Neural cell (in vitro differentiated cells): ENCODE measurements at places on chromosomes 2 and 18. TPM values are rescaled to one million over a fixed set of nuclear protein-coding genes. Genes with fewer than 3 reads are reported as not detected.

Gene ACMSD
- not detected in 2 replicates for polyA plus RNA-seq

Gene IL36A
- polyA plus RNA-seq, result not detected in 2 replicates

Gene CHN1
- polyA plus RNA-seq, result 133 and 134 TPM in 2 replicates

Gene ING5
- polyA plus RNA-seq, result 22.8 and 33.9 TPM in 2 replicates

Gene CFAP65
- 1.1 and 1.7 TPM in 2 replicates for polyA plus RNA-seq

Gene C2orf80
- polyA plus RNA-seq, result 68.0 and 71.5 TPM in 2 replicates

Gene CD8B2
- not detected in 2 replicates for polyA plus RNA-seq

Gene SLC40A1
- polyA plus RNA-seq, result 12.6 and 12.8 TPM in 2 replicates

Gene HOXD9
- not detected in 2 replicates for polyA plus RNA-seq

Gene CYB5A
- 31.1 and 35.4 TPM in 2 replicates for polyA plus RNA-seq

Gene UNC80
- polyA plus RNA-seq, result 10.4 and 12.1 TPM in 2 replicates

Gene HNMT
- polyA plus RNA-seq, result 0.40 TPM in 1 of 2 replicates, not detected in the other

Gene KATNAL2
- 1.4 and 2.1 TPM in 2 replicates for polyA plus RNA-seq

Gene TRAPPC8
- polyA plus RNA-seq, result 57.8 and 60.2 TPM in 2 replicates

Gene SERPINB12
- not detected in 2 replicates for polyA plus RNA-seq

Gene SPOPL
- polyA plus RNA-seq, result 16.4 and 19.4 TPM in 2 replicates

Gene IL1F10
- not detected in 2 replicates for polyA plus RNA-seq

Gene FKBP1B
- polyA plus RNA-seq, result 154 and 183 TPM in 2 replicates

Gene AKAIN1
- not detected in 2 replicates for polyA plus RNA-seq

Gene CPLX4
- polyA plus RNA-seq, result not detected in 2 replicates

Gene ERMN
- polyA plus RNA-seq, result not detected in 2 replicates

Gene ITGA4
- polyA plus RNA-seq, result 0.40 TPM in 1 of 2 replicates, not detected in the other

Gene DAPL1
- polyA plus RNA-seq, result 0.94 and 4.2 TPM in 2 replicates

Gene TOGARAM2
- polyA plus RNA-seq, result 0.10 and 0.24 TPM in 2 replicates

Gene LTBP1
- polyA plus RNA-seq, result 1.8 and 3.4 TPM in 2 replicates

Gene MYL1
- polyA plus RNA-seq, result not detected in 2 replicates

Gene STRN
- polyA plus RNA-seq, result 9.9 and 10.6 TPM in 2 replicates

Gene PCGF1
- polyA plus RNA-seq, result 30.2 and 38.9 TPM in 2 replicates

Gene EVA1A
- polyA plus RNA-seq, result not detected in 2 replicates

Gene HAAO
- polyA plus RNA-seq, result not detected in 2 replicates

Gene ASAP2
- 41.0 and 54.6 TPM in 2 replicates for polyA plus RNA-seq

Gene ALKAL2
- not detected in 2 replicates for polyA plus RNA-seq

Gene SLC30A3
- not detected in 2 replicates for polyA plus RNA-seq

Gene CDH19
- polyA plus RNA-seq, result 0.11 and 0.28 TPM in 2 replicates

Gene PAX3
- 0.52 TPM in 1 of 2 replicates, not detected in the other for polyA plus RNA-seq

Gene GATA6
- not detected in 2 replicates for polyA plus RNA-seq

Gene IL1RL1
- not detected in 2 replicates for polyA plus RNA-seq

Gene ZBTB7C
- 2.4 and 6.5 TPM in 2 replicates for polyA plus RNA-seq

Gene SERPINB4
- polyA plus RNA-seq, result not detected in 2 replicates

Gene IL36B
- polyA plus RNA-seq, result not detected in 2 replicates

Gene MAPRE3
- 69.2 and 87.1 TPM in 2 replicates for polyA plus RNA-seq

Gene C2orf72
- polyA plus RNA-seq, result 37.7 and 73.3 TPM in 2 replicates

Gene CHRNG
- polyA plus RNA-seq, result not detected in 2 replicates

Gene FTCDNL1
- not detected in 2 replicates for polyA plus RNA-seq

Gene LOXL3
- 17.1 and 20.1 TPM in 2 replicates for polyA plus RNA-seq

Gene CFC1
- 22.4 and 29.9 TPM in 2 replicates for polyA plus RNA-seq
